GM12892 (cell line): ENCODE measurements at places on chromosomes 16 and 17.

DNA sequence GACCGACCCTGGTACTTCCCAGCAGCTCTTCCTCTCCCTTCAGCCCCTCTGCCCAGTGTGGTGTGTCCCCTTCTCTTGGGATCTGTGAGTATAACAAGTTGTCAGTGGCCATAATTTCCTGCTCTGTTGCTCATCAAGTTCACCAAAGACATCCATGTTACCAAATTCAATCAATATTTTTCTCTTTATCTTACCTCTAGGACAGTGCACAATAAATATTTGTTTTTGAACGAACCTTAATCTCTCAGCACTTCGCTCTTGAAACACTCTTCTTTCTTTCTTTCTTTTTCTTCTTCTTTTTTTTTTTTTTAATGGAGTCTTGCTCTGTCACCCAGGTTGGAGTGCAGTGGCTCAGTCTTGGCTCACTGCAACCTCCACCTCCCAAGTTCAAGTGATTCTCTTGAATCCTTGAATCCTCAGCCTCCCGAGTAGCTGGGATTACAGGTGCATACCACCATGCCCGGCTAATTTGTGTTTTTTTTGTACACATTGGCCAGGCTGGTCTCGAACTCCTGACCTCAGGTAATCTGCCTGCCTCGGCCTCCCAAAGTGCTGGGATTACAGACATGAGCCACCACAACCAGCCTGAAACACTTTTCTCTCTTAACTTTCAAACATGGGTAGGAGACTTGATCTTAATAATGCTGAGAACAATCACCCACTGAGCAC is 2.7 kb upstream of the UMOD start:
- no peak for DNase-seq

DNA sequence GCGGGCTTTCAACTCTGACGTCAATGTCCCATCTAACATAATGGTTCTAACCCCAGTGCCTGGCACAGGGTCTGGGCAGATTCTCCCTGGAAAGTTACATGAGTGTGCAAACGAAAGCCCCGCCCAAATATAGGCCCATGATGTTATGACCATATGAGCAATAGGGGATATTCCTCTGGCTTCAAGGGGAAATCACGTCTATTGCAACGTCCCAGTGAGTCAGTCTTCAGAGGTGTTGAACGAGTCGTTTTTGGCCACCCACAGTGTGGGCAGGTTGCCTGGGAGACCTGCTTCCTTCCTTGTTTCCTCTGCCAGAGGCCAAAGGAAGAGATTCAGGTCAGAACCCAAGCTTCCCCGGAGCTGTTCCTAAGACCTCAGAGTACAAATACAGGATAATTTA is 30.3 kb downstream of the PIK3R5 start:
- DNase-seq: no peak

- no peak for DNase-seq
These were observed 20.4 kb upstream of the HOXB13 start for GRCh38 chr17:48748718-48749566.

- DNase-seq: no peak
These were observed 181.8 kb upstream of the AXIN2 start for GRCh38 chr17:65743308-65743655.

DNA sequence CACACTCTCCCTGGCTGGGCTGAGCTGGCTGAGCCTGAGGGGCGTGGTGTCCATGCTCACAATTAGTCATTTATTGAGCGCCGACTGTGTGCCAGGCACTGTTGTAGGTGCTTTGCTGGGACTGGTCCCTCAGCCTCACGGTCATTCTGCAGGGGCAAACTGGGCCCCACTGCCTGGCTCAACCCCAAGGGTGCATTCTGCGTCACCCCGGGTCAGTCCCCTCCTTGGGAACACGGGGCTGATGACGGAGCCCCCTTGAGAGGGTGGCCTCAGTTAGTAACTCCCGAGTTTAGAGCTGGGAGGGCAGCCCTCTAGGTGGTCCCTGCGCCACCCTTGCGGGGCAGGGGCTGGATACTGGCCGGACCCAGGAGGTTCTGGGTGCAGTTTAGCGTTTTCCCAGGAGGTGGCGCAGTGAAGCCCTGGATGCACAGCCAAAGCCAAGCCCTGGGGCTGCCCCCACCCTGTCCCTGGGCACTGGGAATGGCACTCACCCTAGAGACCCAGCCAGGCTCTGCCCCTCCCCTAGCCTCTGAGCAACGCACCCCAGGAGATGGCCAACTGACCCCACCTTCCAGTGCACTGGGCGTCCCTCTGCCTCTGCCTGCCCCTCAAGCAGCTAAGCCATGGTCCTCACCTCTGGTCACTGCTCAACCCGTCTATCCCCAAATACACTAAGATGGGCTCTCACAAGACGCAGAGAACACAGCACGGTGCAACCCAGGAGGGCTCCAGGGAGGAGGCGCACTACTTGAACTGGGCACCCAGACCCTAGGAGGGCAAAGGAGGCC is 243.2 kb upstream of the GSE1 start:
- peak; percentile 77 for DNase-seq

- no peak for DNase-seq
These were observed 29.7 kb upstream of the TENT4B start for GRCh38 chr16:50123417-50123816.

DNA sequence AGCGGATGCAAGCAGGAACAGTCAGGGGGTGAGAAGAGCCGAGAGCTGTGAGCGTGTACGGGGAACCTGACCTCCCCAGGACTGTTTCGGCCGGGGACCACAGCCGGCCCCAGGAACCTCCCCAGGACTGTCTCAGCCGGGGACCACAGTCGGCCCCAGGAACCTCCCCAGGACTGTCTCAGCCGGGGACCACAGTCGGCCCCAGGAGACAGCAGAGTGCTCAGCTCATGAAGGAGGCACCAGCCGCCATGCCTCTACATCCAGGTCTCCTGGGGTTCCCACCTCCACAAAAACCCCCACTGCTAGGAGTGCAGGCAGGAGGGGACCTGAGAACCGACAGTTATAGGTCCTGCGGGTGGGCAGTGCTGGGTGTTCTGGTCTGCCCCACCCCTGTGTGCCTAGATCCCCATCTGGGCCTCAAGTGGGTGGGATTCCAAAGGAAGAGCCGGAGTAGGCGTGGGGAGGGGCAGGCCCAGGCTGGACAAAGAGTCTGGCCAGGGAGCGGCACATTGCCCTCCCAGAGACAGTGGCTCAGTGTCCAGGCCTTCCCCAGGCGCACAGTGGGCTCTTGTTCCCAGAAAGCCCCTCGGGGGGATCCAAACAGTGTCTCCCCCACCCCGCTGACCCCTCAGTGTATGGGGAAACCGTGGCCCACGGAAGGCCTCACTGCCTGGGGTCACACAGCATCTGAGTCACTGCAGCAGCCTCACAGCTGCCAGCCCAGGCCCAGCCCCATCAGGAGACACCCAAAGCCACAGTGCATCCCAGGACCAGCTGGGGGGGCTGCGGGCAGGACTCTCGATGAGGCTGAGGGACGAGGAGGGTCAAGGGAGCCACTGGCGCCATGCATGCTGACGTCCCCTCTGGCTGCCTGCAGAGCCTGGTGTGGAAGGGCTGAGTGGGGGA is 4.3 kb downstream of the RHBDF1 start:
- no peak for DNase-seq

DNA sequence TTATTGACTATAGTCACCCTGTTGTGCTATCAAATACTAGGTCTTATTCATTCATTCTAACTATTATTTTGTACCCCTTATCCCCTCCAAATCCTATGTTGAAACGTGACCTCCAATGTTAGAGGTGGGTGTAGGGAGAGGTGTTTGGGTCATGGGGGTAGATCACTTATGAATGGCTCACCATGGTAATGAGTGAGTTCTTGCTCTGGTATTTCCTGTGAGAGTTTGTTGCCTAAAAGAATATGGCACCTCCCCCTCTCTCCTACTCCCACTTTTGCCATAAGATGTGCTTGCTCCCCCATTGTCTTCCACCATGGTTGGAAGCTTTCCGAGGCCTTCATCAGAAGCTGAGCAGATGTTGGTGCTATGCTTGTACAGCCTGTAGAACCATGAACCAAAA is 59.3 kb upstream of the BRD7 start:
- no peak for DNase-seq

- DNase-seq: no peak
These were observed 19.4 kb downstream of the LYRM9 start for GRCh38 chr17:27873746-27874145.

DNA sequence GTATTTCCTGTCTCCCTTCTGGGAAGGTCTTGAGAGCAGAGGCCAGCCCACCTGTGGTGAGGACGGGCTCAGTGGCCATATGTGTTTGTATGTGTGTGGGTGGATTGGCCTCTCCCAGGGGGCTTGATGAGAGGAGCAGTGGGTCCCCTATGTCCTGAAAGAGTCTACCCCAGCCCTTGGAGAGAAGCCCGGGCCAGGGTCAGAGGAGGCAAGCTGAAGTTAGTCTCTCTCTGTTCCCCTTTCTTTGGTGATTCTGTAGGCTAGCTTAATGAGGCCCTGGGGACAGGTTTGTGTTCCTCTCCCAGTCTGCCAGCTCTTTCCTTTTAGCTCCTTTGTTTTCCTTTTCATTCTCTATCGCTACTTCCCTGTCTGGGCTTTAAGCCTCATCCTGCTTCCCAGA is 23.8 kb upstream of the NFATC3 start:
- no peak for DNase-seq

- no peak for DNase-seq
These were observed 10.7 kb upstream of the EPOP start for GRCh38 chr17:38685491-38685890.

- DNase-seq: no peak
These were observed 38.9 kb upstream of the ATP2A3 start for GRCh38 chr17:4003131-4003500.

DNA sequence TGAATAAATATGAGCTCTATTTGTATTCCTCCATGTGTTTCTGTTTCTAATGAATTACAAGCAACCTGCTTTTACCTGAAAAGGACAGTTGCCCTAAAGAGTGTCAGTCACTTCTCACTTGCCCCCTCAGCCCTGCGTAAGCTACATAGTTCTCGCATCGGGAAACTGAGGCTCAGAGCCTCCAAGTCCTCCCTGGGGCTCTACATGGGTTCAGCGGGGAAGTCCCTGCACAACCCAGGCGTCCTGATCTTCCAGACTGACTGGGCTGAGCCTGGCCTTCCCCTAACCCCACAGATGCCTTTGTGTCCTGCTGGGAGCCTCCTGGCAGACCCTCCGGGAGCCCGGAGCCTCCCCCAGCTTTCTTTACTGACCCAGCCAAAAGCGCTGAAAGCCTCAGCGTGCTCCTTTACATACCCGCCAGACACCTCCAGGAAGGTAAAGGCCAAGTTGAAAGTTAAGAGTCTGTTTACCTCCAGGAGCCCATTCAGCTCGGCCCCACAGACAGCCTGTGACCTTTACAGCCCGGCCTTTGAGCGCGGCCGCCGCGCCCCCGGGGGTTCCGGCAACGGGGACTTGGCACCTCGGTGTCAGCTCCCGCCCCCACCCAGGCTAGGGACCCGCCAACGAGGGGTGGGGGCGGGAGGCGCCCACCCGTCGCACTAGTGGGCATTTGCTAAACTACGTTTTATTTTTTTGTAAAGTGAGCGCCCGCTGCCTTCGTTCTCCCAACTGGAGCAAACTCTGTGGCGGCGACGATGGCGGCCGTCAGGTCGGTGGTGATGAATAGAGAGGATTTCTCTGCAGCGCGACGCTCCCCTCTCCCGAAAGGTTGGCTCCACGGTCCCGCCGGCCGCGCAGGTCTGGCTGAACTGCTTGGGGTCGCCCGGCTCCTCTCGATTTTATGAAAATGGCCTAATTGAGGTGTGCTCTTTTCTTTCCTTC is 4.4 kb upstream of the HOXB13 start:
- DNase-seq: no peak
